Muscle of leg (tissue), 16 donors: ENCODE measurements at places on chromosomes 1 and 21.

- DNase-seq, result peak; percentile 27
These were observed 138.9 kb upstream of the SPATA6 start for GRCh38 chr1:48610628-48611542.

- DNase-seq, result peak; percentile 53
These were observed 102.5 kb downstream of the PLXNA2 start for GRCh38 chr1:208141610-208142192.

GRCh38 chr1:214116258-214116657 is 128.5 kb downstream of the PROX1 start:
- no peak for DNase-seq

- DNase-seq, result no peak
These were observed 6.0 kb downstream of the PIK3CD start for GRCh38 chr1:9657521-9658032.
